Stimulated activated CD4-positive, alpha-beta T cell treated with anti-CD3 and anti-CD28 coated beads, Interleukin-4, amount 100 ng/mL, for 4 hours (primary cell): ENCODE measurements at places on chromosomes 2 and 18.

- DNase-seq: no peak
Measured at GRCh38 chr18:63575681-63576080, 11.5 kb upstream of the SERPINB13 start.

DNA sequence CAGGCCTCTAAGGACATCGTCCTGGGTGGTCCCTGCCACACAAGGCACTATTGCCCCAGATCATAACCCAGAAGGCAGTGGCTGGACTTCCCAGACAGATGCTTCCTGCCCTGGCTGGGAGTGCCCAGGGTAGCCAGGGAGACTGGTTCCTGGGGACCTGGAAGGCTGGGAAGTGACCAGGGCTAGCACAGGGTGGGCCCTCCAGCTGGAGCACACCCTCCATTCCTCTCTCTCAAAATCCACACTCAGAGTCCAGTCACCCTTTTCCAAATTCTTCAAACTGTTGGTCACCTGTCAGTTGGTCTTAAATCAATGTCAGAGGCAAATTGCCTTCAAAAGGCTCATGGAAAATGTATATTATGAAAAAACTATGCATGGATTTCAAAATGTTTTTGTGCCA lies 11.6 kb upstream of the TUBB6 start:
- DNase-seq: no peak

DNA sequence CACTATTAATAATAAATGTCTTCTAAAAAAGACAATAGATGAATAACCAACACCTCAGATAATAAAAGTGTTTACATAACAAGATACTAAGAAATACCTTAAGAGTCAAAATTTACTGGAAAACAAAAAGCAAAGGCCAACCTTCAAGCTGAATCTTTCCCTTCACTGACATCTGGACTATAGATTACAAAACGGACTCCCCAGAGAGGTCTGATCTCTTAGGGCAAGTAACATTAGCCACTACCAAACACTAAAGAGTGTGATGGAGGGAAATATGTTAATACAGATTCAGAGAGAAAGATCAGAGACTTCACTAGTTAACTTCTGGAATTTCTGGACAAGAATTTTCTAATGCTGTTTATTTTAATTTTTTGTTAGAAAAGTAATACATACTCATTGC lies 13.9 kb downstream of the CLASP1 start:
- DNase-seq: no peak

DNA sequence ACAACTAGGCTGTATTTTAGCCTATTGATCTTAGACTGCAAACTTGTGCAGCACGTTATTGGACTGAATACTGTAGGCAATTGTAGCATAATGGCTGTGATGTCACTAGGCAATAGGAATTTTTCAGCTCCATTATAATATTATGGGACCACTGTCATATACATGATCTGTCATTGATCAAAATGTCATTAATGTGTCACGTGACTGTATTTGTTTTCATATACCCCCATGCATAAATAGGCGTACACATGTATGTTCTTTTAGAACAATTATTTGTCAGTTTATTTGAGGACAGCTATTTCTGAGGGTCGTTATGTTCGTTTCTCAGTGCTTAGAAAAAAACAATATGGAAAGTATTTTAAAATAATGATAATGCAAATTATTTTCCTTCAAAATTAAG lies 111.9 kb upstream of the CDH2 start:
- no peak for DNase-seq

GRCh38 chr2:78989051-78989450 lies 36.5 kb upstream of the REG3G start:
- no peak for DNase-seq
